ENCODE measurements at places on chromosomes 5 and 9.

- H3K27me3 ChIP-seq: no peaks in the 10 kb centered on the region
- peak overlapping the region; percentile 57 for H3K27ac ChIP-seq
- H3K4me1 ChIP-seq: peaks cover 7% of the 10 kb centered on the region
- no peaks in the 10 kb centered on the region for H3K36me3 ChIP-seq
- no peak for DNase-seq
- H3K4me3 ChIP-seq: no peak overlapping the region
Measured at GRCh38 chr9:69397384-69398214, 72.6 kb downstream of the ENTREP1 start.

DNA sequence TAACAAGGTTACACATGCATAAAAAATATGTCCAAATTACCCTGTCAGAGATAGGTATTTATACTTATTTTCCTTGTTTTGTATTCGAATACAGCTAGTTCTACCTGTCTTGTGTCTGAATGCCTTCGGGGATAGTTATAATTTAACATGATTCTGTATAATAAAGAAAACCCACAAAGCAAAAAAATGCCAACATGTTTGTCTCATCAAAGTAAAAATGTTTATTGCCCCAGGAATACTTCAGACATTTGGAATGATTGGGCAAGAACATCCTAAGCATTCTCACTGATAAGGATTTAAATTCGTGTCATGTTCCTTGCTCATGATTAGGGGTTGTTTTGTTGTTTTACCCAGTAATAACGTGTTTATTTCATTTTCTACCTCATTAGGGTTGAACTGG, 74.5 kb downstream of the DOCK8 start:
- no peaks in the 10 kb centered on the region for H3K27me3 ChIP-seq
- H3K4me1 ChIP-seq: peaks cover 2% of the 10 kb centered on the region
- H3K4me3 ChIP-seq: no peak overlapping the region
- DNase-seq: no peak

GRCh38 chr5:71529682-71530081, 57.5 kb upstream of the MCCC2 start:
- H3K27me3 ChIP-seq: no peaks in the 10 kb centered on the region
- H3K4me3 ChIP-seq: no peak overlapping the region
- H3K4me1 ChIP-seq: no peaks in the 10 kb centered on the region

DNA sequence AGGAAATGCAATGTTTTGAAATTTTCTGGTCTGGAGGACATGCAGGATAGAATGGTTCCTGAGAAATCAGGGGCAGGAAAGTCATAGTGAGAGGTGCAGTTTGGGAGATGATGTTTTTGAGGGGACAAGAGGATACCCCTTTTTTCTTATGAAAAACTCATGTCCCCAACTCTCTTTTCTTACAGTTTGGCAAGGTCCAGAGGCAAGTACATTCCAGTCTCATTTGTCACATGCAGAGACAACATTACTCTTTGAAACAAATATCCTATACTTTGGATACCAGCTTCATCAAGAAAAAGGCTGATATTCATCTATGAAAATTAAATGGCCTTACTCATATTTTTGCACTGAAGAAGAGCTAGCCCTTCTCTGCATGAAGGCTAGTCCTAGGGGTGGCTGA, 48.2 kb downstream of the EQTN start:
- H3K36me3 ChIP-seq: no peaks in the 10 kb centered on the region
- H3K4me1 ChIP-seq: no peaks in the 10 kb centered on the region
- no peaks in the 10 kb centered on the region for H3K27me3 ChIP-seq
- DNase-seq: no peak
- no peak overlapping the region for H3K27ac ChIP-seq

DNA sequence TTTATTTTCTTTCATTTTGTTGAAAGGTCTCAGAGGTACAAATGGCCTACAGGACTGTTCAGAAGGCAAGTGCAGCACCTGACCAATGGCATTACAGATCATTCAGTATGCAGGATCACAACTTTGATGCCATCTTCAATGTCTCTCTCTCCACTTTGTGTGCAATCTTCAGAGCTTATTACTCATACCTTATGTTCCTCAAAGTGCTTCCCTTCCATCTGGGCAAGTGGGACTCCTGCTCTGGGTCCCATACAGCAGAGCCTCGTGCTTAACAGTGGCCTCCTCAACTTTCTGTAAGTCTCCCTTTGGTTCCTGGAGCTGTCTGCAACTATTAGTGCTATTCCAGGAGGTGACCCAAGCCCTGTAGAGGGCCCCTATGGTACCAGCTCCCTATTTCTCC, 358.4 kb upstream of the RPS23 start:
- no peak for DNase-seq
- H3K4me1 ChIP-seq: peaks cover 18% of the 10 kb centered on the region
- H3K4me3 ChIP-seq: no peak overlapping the region
- no peaks in the 10 kb centered on the region for H3K27me3 ChIP-seq
- no peaks in the 10 kb centered on the region for H3K36me3 ChIP-seq

- H3K36me3 ChIP-seq: peaks cover under 1% of the 10 kb centered on the region
- no peaks in the 10 kb centered on the region for H3K4me1 ChIP-seq
- H3K27ac ChIP-seq: no peak overlapping the region
- DNase-seq: no peak
- no peaks in the 10 kb centered on the region for H3K27me3 ChIP-seq
- H3K4me3 ChIP-seq: no peak overlapping the region
Measured at GRCh38 chr9:137354153-137354844, 52.2 kb upstream of the NRARP start.

DNA sequence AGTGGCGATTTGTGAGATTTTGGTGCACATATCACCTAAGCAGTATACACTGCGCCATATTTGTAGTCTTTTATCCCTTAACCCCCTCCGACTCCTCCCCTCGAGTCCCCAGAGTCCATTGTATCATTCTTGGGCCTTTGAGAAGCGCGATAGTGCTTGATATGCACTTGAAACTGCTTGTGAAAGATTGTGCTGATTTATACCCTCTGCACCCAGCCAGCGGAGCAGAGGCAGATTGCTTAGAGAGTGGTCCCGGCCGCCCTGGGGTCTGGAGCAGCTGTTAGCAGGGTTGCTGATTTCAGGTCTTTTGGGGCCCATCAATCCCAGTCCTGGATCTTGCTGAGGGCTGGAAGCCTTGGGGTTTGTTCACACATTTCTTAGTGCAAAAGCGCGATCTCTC, 13.0 kb upstream of the FAM240B start:
- H3K4me1 ChIP-seq: no peaks in the 10 kb centered on the region
- H3K27ac ChIP-seq: no peak overlapping the region
- H3K27me3 ChIP-seq: peaks cover 6% of the 10 kb centered on the region
- no peak for DNase-seq

All from suprapubic skin (tissue), 4 donors.